Hematopoietic multipotent progenitor cell treated with erythropoietin and hydrocortisone succinate and interleukin-3 and kit ligand, for 8 days (in vitro differentiated cells): ENCODE measurements at places on chromosomes 2 and 18.

- peak; percentile 81 for DNase-seq
These were observed 184.7 kb upstream of the GLI2 start for GRCh38 chr2:120550893-120551446.

GRCh38 chr2:15932394-15933183, 7.8 kb upstream of the MYCN start:
- DNase-seq = no peak

DNA sequence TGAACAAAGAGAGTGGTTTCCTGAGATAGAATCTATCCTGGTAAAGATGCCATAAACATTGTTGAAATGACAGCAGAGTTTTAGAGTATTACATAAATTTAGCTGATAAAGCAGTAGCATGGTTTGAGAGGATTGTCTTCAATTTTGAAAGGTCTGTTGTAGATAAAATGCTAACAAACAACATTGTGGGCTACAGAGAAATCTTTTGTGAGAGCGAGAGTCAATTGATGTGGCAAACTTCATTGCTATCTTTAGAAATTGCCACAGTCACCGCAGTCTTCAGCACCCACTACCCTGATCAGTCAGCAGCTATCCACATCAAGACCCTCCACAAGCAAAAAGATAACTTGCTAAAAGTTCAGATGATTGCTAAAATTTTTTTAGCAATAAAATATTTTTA, 17.5 kb downstream of the VRK2 start:
- DNase-seq = no peak

- DNase-seq = no peak
These were observed 1600.7 kb upstream of the ACVR2A start for GRCh38 chr2:146244131-146244530.

GRCh38 chr2:68663371-68664156, 20.2 kb downstream of the PROKR1 start:
- DNase-seq = no peak
